Glutamatergic neuron (in vitro differentiated cells): ENCODE measurements at places on chromosomes 6 and 20.
A peak's percentile ranks its signal among the peaks of the same experiment; 100 is the strongest.

DNA sequence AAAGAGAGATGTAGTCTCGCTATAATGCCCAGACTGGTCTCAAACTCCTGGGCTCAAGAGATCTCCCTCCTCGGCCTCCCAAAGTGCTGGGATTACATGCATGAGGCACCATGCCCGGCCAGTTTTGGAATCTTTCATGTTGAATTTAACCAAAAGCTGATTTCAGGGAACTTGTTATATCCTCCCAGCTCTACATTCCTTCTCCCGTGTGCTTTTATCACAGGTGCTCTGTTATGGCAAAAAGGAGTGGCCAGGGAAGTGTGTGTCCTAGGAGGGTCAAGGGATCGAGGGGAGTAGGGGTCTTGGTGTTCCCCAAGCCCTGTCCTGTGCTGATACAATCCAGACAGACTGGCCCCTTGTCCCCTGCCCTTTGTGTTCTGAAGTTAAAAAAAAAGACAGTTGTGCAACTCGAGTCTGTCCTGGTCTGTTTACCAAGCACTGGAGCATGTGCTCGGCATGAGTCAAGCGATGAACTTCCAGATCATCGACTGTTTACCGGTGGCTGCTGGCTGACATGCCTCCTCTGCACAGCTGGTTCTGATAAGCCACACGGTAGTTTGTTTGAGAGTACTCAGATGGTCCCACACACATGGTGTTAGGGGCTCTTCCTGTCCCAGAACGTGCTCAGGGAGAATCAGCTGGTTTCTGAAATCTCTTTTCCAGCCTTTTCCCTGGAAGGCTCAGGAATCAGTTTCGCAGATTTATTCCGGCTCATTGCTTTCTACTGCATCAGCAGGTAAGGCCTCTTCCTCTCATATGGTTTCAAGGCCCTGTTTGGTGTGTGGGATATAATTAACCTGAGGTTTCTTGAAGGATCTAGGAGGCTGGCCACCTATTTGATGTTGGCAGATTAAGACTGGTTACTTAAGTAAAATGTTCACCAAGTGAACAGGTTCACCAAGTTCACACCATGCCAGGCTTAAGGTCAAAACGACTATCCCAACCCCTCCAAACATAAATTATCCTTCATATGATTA lies 52.6 kb upstream of the NAA20 start:
- no peak for DNase-seq

GRCh38 chr20:61115364-61116065 lies 136.5 kb upstream of the CDH4 start:
- DNase-seq = peak; percentile 34

- DNase-seq = no peak
Measured at GRCh38 chr6:75273009-75273408, 11.6 kb downstream of the TMEM30A start.

DNA sequence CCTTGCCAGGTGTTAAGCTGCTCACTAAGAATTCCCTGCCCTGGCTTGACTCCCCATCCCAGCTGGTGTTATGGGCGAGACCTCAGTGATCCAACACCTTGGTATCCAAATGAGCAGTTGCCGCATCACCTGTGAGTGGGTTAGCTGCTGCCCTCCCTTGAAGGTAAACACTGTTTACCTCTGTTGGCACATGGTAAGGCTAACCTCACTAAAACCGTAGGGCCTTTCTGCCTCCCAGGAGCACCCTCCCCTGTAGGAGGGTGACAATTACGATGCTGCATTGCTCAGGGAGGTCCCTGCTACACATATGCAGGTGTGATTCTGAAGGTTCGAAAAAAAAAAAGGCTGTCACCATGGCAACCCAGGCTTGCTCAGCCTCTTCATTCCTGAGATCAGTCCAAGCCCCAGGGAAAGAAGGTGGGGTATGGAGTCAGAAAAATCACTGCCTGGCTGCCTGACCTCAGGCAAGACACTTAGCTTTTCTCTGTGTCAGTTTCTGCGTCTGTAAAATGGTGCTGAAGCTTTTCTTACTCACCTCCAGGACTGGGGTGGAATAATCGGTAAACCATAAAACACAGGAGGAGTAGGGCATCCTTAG lies 19.5 kb downstream of the PNPLA1 start:
- no peak for DNase-seq

GRCh38 chr20:39588148-39588757 lies 626.1 kb downstream of the DHX35 start:
- DNase-seq = no peak

DNA sequence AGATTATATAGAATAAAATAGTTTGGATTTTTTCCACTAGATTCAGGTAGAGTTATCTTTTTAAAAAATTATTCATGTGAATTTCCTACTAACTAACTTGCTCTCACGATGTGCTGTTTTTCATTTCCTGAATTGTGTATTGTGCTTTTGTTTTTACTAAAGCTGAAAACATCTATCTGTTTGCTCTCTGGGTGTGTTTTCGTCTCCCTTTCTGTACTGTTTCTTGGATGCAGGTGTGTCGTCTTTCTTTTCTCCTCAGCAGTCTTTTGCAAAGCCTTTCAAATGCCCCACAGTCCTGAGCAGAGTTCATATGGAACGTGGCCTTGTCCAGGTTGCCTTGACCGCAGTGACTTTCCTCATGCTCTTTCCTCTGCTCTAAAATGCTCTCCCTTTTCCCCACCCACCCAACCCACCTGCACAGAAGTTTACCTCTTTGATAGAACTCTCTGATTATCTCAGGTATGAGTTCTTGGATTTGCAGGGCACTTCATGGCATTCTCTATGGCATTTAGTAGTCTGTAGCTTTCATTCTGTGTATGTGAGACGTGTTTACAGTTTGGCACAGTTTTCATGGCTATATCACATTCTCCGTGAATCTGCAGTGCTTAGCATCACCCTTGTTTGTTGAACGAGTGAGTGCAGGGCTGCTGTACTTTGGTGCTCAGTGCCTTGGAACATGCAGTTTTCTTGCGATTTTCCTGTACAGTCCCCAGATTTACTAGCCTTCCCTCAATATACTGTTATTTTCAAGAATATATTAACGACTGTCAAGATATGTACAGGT lies 77.1 kb downstream of the FARS2 start:
- DNase-seq = no peak

- DNase-seq = no peak
Measured at GRCh38 chr6:42387336-42387735, 64.4 kb downstream of the TRERF1 start.

- no peak for DNase-seq
Measured at GRCh38 chr20:8424010-8424409, 291.9 kb downstream of the PLCB1 start.

GRCh38 chr6:147624946-147625515 lies 116.5 kb downstream of the SAMD5 start:
- DNase-seq = no peak

DNA sequence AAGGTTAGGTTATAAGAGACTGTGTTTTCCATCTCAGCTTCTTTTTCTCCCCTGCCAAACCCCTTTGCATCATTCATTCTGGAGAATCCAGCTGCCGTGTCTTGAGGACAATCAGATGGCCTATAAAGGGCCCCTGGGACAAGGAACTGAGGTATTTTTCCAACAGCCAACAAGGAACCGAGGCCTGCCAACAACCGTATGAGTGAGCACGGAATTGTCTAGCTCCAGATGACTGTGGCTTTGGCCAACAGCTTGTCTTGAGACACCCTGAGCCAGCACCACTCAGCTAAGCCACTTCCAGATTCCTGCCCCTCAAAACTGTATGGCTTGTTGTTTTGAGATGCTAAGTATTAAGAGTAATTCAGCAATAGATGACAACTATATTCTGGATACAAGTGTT lies 433.7 kb upstream of the HSF2 start:
- DNase-seq = no peak

DNA sequence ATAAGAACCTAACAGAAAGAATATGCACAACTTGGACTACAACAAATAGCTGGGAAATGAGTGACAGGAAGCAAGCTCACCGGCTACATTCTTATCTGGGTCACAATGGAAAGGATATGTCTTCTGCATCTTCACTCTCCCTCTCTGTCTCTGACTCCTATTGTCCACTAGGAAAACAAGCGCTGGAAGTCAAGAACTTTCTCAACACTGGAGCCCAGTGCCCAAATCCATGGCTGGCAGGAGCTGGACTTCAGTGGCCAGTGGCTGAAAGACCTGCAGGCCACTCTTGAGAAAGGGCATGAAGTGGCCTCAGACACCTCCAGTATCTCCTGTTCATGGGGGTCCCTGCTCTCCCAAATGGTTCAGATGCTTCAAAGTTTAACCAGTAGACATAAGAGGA lies 62.0 kb downstream of the FAM50B start:
- no peak for DNase-seq

DNA sequence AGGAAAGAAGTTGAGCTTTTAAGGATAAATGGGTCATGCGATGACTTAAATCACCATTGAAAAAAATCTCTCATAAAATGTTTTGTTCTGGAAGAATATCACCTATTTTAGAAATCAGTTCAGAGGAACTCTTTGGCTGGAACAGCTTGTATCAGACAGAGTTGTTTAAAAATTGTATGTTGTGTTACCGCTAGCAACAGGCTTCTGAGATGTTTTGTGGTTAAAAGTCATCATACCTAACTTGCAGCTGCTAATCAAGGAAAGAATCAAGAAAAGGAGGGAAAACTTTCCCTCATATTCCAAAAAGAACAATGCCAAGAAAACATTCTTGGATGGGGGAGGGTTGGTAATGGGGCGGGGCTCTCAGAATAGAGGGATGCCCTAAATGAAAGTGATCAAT lies 220.7 kb upstream of the CITED2 start:
- no peak for DNase-seq

- no peak for DNase-seq
Measured at GRCh38 chr6:144314003-144314485, 28.9 kb downstream of the UTRN start.

GRCh38 chr6:72425003-72425681 lies 196.7 kb upstream of the KCNQ5 start:
- DNase-seq = no peak

- DNase-seq = no peak
Measured at GRCh38 chr6:25013246-25013645, 77.5 kb upstream of the RIPOR2 start.

DNA sequence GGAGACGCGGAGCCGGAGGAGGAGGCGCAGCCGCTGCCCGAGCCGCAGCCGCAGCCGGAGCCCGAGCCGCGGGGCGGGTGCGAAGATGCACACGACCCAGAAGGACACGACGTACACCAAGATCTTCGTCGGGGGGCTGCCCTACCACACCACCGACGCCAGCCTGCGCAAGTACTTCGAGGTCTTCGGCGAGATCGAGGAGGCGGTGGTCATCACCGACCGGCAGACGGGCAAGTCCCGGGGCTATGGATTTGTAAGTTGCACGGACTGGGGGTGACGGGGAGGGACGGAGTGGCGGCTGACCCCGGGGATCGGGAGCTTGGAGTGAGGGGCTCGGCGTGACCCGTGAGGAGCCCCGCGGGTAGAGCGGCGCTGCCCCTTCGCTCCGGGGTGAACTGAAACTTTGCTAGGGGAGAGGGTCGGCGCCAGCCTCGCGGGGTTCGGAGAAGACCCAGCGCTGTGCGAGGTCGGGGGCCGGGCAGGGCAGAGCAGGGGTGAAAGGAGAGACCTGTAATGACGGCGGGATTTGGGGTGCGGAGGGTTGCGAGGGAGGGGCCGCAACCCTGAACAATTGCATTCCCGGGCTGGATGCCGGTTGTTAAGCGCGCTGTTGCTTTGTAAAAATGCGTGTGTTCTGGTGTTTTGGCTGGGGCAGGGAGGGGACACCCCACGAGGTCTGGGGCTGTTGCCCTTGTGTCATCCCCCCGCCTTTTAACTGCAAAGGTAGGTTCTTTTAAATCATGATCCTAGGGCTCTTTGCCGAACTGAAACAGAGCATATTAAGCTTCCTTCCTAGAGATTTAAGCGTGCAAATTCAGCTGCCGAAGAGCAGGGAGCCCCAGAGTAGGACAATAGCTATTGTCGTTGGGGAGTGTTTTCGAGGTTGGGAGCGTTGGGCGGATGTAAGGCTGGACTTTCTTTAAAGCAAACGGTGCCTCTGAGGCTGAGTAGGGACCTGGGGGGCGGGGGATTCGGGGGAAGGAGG lies 628 bp downstream of the RBM24 start:
- DNase-seq = peak; percentile 32

- DNase-seq = no peak
Measured at GRCh38 chr20:11044561-11044960, 370.8 kb upstream of the JAG1 start.

DNA sequence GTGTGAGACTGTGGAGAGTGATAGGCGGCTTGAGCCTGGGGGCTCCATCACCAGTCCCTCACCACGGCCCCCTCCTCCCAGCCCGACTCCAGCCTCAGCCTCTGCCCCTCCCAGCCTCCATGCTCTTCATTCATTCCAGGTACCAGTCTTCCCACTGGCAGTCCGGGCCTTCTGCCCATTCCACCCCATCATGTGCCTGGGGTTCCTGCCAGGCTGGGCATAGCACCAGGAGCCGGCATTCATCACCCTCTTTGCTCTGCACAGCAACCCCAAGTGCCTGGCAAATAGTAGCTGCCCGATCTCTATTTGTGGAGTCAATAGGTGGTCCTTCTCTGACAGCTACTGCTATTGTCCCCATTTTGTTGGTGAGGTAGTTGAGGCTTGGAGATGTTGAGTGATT lies 39.6 kb upstream of the GTSF1L start:
- no peak for DNase-seq

- no peak for DNase-seq
Measured at GRCh38 chr6:73722318-73723060, 26.5 kb downstream of the CD109 start.

DNA sequence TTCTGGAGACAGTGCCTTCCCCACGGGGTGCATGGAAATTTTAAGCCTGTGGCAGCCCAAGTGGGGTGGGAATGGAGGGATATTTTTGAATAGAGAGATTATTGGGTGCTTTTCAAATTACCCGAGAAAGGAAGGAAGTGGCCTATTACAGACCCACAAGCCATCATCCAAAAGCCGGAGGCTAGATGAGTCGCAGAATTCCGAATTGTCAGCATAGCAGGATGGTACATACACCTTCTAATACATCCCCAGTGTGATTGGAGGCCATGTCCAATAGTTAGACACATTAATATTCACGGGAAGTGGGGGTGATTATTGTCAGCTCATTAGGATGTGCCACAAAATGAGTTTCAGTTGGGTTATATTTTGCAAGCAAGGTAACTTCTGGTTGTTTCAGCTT lies 133.0 kb downstream of the FIG4 start:
- DNase-seq = no peak

- DNase-seq = no peak
Measured at GRCh38 chr6:35044145-35044745, 96.9 kb downstream of the TCP11 start.

DNA sequence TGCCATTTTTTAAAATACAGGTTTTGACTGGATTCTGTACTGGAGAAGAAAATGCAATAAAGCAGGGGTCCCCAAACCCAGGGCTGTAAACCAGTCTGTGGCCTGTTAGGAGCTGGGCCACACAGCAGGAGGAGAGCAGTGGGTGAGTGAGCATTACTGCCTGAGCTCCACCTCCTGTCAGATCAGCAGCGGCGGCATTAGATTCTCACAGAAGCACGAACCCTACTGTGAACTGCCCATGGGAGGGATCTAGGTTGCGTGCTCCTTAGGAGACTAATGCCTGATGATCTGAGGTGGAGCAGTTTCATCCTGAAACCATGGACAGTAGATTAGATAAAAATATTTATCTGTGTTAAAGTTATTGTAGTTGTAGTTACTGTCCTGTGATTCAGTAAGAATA lies 21.1 kb upstream of the FBXO9 start:
- DNase-seq = peak; percentile 32

- no peak for DNase-seq
Measured at GRCh38 chr6:90537027-90537426, 49.8 kb downstream of the MAP3K7 start.
